Stimulated activated CD4-positive, alpha-beta T cell treated with anti-CD3 and anti-CD28 coated beads, Interleukin-2, amount 100 ng/mL, for 24 hours (primary cell): ENCODE measurements at places on chromosomes 3 and 15.

DNA sequence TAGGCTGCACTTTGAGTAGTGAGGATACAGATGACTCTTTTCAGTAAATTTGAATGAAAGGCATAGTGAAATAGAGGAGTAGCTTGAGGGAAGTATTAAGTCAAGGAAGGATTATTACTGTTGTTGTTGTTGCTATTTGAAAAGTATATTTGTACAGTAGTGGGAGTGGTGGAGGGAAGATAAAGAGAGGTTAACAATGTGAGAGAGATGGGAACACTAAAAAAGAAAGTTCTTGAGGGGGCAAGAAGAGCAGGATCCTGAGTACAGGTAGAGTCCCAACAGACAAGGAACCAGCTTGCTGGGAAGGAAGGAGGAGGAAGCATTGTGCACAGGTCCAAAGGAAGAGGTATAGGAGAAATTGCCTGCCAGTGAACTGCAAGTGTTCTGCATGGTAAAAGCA, 75.6 kb upstream of the GOLGA8B start:
- DNase-seq, result no peak

GRCh38 chr3:70072754-70073153, 73.2 kb downstream of the SAMMSON start:
- DNase-seq, result no peak

DNA sequence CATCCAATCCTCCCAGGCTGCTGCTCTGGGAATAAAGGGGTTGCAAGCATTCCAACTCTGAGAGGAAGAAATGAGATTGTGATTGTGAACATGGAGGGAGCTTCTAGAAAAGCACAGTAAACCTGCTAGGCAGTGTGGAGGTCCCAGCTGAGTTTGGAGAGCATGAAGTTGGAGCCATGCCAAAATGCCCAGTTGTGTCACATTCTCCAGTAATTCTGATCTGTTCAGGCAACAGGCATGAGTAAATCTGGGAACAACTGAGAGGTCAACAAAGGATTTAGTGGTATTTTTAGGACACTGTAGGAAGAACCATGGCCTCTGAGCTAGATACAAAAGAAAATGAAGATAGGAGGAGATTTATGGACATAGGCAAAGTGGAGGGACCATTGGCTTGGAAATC, 74.7 kb downstream of the CYP19A1 start:
- DNase-seq, result no peak

- DNase-seq, result no peak
Observed at GRCh38 chr15:81224232-81224631, 27.6 kb downstream of the IL16 start.

GRCh38 chr3:192039593-192039992, 578.6 kb downstream of the PYDC2 start:
- DNase-seq, result no peak

- DNase-seq, result no peak
Observed at GRCh38 chr3:33582234-33582633, 135.8 kb downstream of the CLASP2 start.

- DNase-seq, result no peak
Observed at GRCh38 chr15:85489773-85490493, 109.5 kb downstream of the AKAP13 start.

- no peak for DNase-seq
Observed at GRCh38 chr3:64501298-64501906, 186.4 kb downstream of the ADAMTS9 start.

DNA sequence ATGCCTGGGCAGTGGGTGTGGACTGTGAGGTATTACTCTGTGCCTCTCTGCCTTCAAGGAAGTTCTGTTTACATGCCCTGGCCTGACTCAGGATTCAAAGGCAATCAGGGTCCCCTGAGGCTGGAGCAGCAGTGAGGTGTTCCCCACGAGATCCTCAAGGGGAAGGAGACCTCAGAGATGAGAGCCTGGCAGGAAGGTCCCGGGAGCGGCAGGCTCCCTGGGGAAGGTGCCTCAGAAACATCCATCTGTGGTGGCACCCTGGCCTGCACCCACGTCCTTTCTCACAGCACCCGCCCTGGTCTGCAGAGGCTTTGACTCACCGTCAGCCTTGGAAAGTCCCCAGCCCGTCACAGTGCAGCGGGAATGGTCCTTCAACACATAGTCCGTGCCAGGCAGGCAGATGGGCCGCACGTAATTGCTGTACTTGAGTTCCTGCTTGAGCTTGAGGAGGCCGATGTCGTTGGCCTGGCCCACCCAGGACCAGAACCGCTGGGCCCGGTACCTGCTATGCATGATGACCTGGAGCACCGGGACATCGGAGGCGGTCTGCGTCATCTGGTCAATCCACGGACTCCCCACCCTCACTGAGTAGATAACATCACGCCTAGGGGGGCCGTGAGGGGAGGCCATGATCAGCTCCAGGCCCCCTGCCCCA, 3.6 kb downstream of the PRSS50 start:
- no peak for DNase-seq

DNA sequence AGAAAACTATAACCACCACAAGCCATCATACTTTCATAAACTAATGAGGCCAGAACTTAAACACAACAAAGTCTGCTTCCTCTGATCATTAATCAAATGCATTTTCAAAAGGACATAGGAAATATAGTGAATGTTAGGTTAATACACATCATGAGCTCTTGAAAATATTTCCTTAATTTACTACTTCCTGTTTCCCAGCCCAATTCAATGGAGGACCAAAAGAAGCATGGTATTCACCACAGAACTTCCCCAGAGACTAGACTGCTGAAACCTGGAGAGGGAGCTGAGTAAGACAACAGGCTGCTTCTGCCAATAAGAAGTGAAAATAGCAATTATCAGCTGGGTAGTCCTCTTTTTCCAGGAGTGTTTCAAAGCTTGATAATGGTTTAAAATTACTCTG, 250.3 kb downstream of the ULK4 start:
- no peak for DNase-seq

GRCh38 chr3:17407576-17407975, 334.9 kb downstream of the TBC1D5 start:
- no peak for DNase-seq

DNA sequence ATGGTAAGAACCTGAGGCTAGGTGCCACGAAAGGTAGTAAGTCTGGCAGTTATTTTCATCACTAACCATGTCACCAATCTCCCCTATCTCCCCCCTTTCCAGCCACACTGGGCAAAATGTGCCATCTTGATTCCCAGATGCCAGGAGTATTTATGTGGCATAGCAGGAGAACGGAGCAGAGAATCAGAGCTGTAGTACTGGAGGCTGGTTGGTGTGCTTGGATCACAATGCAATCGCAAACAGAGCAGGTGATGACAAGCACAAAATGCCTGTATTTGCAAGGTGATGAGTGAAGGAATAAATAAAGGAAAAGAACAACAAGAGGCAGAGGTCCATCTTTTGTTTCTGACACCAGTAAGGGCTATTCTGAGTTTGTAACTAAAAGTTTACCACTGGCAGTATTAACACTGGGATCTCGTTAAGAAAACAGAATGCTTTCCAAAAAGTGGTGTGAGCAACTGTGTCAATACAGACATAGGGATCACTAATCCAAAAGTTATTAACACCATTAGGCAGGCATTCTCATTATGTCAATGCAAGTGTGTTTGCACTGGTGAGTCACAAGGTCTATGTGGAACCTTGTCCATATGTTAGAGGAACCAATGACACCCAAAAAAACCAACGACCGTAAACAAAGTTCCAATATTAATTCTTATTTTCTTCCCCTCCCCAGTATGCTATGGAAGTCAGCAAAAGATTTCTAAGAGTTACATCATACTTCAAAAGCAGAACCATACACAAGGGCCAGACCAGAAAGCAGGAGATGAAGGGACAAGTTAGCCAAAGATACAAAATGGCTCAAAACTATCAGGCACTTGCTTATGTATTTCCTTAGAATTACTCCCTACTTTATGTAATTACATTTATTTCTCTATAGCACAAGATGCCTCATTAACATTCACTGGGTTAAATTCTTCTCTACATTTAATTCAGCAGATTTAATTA, 556.6 kb downstream of the FOXP1 start:
- no peak for DNase-seq

GRCh38 chr3:121075191-121075590, 167.2 kb downstream of the STXBP5L start:
- DNase-seq, result no peak

GRCh38 chr15:98860281-98861041, 147.1 kb downstream of the PGPEP1L start:
- DNase-seq, result no peak
